NCI-H526 (cell line): ENCODE measurements at places on chromosomes 1 and 21.
A peak's percentile ranks its signal among the peaks of the same experiment; 100 is the strongest.

- no peak for DNase-seq
Measured at GRCh38 chr1:54012863-54013262, 5.1 kb downstream of the LDLRAD1 start.

- no peak for DNase-seq
Measured at GRCh38 chr1:7898962-7899361, 41.7 kb downstream of the TNFRSF9 start.

GRCh38 chr1:18526436-18527275 is 45.9 kb downstream of the KLHDC7A start:
- DNase-seq, result no peak

- no peak for DNase-seq
Measured at GRCh38 chr1:61581251-61581650, 143.7 kb downstream of the TM2D1 start.

GRCh38 chr1:29983321-29983720 is 740.1 kb downstream of the MATN1 start:
- DNase-seq, result no peak

GRCh38 chr1:114597949-114598348 is 16.5 kb upstream of the BCAS2 start:
- DNase-seq, result no peak

DNA sequence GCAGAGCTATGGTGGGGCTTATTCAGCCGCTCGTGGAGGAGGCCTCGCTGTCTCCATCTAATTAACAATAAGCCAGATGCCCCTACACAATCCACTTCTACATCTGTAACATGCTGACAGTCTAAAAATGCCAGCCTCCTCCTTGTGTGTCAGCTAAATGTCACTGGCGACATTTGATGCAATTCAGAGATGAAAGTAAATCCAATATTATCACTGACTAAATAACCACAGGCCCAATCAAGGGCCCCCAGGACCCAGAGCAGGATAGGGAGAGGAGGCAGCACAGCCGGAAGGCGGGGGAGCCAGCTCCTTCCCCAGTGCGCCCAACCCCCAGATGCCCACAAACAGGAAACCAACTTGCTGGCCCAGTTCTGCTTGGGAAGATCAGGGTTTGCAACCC is 76.6 kb downstream of the DMRTA2 start:
- DNase-seq, result no peak

DNA sequence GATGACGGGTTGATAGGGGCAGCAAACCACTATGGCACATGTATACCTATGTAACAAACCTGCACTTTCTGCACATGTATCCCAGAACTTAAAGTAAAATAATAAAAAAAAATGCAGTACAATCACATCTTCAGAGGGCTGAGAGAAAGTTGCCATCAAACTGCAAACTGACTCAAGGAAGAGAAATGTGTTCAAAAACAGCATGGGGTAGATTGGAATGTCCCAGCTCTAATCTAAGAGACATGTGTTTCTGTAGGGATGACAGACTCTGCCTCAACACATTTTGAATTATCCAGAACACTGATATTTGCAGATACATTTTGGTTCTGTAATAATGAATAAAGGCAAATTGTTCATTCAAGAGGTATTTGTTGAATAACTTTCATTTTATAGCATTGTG is 171.2 kb upstream of the RUNX1 start:
- DNase-seq, result no peak

DNA sequence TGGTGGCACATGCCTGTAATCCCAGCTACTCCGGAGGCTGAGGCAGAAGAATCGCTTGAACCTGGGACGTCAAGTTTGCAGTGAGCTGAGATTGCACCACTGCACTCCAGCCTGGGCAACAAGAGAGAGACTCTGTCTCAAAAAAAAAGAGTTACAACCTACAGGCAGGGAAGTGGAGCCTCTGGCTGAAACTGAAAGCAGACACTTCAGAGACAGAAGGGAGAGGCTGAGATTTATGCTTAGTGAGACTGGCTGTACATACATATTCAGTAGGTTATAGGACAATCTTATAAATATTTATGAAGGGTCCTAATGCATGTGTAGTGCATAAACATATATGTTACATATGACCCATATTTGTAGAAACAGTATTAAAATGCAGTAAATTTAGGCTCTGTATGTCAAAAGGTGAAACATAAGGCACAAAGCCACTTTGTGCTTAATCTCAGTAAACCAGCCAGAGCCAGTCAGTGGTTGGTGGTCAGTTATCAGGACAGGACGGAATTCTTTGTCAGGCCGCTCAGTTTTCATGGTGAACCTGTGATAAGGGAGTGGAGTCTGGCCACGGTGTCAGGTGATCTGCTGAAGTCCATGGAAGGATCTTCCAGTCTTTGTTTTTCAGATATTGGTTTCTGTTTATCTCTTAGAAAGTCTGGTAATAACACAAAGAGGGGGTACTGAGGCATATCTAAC is 13.7 kb downstream of the RHEX start:
- DNase-seq, result no peak

DNA sequence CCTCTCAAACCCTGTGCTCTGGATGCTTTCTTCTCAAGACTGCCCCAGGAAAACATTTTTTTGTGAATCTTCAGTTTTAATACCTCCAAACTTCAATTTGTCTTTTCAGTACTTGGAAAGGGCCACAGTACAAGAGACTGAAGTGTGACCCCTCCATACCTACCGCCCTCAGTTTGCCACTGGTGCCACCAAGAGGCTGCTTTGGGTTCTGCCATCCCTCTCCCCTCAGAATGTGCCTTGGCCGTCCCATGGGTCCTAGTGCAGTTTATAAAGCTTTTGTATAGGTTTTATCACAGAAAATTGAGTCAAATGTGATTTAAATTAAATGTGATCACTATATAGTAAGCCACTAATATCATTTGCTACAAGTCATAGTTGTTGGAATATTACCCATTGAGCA is 60.8 kb upstream of the PGD start:
- peak; percentile 57 for DNase-seq

DNA sequence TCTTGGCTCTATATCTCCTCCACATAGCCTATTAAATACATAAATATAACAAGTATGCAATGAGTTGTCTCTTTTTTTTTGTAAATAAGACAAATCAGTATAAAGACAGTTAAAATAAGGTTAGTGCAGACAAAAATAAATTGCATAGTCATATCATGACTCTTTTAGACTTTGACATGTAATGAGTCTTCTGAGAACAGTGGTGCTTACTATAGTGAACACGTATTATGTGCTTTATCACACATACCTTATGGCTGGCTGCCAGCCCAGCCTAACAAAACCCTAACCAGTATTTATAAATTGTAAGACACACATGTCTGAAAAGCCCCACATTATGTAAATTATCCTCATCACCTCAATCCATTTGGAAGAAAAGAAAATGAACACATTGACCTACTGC is 29.1 kb upstream of the F13B start:
- no peak for DNase-seq

GRCh38 chr1:170078610-170079189 is 4.2 kb upstream of the KIFAP3 start:
- no peak for DNase-seq

DNA sequence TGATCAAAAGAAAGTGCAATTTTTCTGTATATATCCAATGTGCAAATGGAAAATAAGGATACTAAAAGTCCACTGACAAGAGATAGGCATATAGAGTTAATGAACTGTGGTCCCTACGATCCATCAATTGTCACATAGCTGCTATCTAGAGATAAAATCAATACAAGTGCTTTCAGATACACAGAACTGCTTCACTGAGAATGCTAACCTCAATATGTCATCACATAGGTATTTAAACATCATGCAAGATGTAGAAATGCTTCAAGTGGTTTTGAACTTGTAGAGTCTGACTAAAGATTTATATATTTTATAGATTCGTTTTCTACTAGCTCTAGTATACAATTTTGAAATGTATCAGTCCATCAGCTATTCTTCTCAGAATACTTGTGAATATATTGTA is 1604.7 kb downstream of the PLA2G4A start:
- DNase-seq, result no peak

GRCh38 chr1:3523980-3524379 is 69.5 kb downstream of the ARHGEF16 start:
- no peak for DNase-seq
